Natural killer cell (primary cell): ENCODE measurements at places on chromosomes 2 and 18.

DNA sequence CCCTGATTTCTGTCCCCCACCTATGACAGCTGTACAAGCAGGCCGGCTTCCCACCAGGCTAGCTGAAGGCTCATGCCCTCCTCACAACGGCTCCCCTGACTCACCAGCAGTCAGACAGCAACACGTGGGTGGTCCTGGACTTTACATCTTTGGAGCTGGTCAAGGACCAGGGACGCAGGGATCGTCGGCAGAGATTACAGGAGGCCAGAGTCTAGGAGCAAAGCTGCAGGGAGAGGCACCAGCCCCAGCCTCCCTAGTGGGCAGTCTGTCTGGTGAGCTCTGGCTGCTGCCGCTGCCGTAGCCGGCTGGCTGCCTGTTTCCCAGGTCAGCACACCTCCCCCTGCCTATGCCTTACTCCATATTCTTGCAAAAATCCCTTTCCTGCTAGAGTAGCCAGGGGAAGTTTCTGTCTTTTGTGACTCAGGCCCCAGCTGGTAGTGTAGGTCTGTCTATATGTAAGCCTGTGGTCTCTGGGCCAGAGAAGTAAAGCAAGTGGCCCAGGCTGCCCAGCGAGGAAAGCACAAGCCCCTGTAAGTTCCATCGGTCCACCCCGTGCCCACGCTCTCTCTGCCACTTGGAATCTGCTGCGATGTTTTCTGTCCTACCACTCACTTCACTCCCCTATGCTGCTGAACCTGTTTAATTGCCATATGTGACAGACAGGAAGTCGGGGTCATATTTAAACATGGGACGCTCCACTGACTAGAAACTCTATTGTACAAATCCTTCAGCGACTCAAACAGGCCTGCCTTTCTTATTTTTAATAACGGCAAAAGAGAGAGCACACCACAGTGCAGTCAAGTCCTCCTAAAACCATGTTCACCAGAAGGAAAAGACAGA is 2.4 kb upstream of the ARHGEF4 start:
- no peaks in the 10 kb centered on the region for H3K36me3 ChIP-seq
- peaks cover 6% of the 10 kb centered on the region for H3K27me3 ChIP-seq
- no peak overlapping the region for H3K4me3 ChIP-seq
- peaks cover 6% of the 10 kb centered on the region for H3K4me1 ChIP-seq
- H3K27ac ChIP-seq = no peak overlapping the region

DNA sequence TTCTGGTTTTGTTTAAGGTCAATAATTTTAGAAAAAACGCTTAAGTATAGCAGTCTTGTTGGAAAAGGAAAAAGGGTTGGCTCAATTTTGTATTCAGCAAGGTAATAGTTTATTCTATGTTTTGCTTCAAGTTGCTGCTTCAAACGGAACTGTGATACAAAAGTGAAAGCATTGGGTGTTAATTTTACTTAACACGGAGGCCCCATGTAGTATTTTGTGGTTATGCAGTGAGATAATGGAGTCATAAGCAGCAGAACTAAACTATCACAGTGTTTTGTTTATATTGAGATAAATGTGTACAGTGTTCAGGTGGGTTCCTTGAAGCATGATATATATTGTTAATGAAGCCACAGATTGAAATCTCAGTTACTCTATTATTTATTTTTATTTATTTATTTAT is 67.0 kb upstream of the LYPD6B start:
- DNase-seq = no peak
- H3K27ac ChIP-seq = no peak overlapping the region
- H3K36me3 ChIP-seq = no peaks in the 10 kb centered on the region
- H3K4me3 ChIP-seq = no peak overlapping the region

- no peaks in the 10 kb centered on the region for H3K27me3 ChIP-seq
- H3K36me3 ChIP-seq = no peaks in the 10 kb centered on the region
- peaks cover 4% of the 10 kb centered on the region for H3K4me1 ChIP-seq
- H3K4me3 ChIP-seq = no peak overlapping the region
These were observed 38.0 kb upstream of the EPAS1 start for GRCh38 chr2:46258937-46259776.

DNA sequence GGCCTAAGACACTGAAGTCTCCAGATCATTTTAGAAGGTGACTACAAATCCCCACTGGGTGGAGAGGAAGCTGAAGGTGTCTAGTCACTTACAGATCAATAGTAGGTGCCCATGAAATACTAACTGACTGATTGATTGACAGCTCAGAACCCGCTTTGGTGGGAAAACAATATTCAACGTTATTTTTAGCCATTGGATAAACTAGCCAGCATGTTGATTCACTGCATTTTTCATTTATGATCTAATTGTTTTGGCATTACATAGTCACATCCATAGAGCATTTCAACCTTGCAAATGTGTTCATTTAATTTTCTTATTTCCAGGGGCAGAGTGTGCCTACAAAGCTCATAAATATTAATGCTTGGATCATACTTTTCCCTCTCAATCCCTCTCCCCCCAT is 162.3 kb downstream of the MREG start:
- H3K4me1 ChIP-seq = no peaks in the 10 kb centered on the region
- no peaks in the 10 kb centered on the region for H3K36me3 ChIP-seq
- H3K27me3 ChIP-seq = no peaks in the 10 kb centered on the region
- H3K4me3 ChIP-seq = no peak overlapping the region
- DNase-seq = no peak

GRCh38 chr2:188973641-188974040 is 532 bp upstream of the COL3A1 start:
- no peak for DNase-seq
- no peaks in the 10 kb centered on the region for H3K4me1 ChIP-seq
- no peak overlapping the region for H3K4me3 ChIP-seq
- H3K27me3 ChIP-seq = no peaks in the 10 kb centered on the region
- H3K36me3 ChIP-seq = no peaks in the 10 kb centered on the region
- H3K27ac ChIP-seq = no peak overlapping the region

- H3K4me1 ChIP-seq = no peaks in the 10 kb centered on the region
- H3K27ac ChIP-seq = no peak overlapping the region
- no peak for DNase-seq
- no peak overlapping the region for H3K4me3 ChIP-seq
- H3K36me3 ChIP-seq = no peaks in the 10 kb centered on the region
- no peaks in the 10 kb centered on the region for H3K27me3 ChIP-seq
These were observed 18.1 kb downstream of the REG1A start for GRCh38 chr2:79138385-79138784.

DNA sequence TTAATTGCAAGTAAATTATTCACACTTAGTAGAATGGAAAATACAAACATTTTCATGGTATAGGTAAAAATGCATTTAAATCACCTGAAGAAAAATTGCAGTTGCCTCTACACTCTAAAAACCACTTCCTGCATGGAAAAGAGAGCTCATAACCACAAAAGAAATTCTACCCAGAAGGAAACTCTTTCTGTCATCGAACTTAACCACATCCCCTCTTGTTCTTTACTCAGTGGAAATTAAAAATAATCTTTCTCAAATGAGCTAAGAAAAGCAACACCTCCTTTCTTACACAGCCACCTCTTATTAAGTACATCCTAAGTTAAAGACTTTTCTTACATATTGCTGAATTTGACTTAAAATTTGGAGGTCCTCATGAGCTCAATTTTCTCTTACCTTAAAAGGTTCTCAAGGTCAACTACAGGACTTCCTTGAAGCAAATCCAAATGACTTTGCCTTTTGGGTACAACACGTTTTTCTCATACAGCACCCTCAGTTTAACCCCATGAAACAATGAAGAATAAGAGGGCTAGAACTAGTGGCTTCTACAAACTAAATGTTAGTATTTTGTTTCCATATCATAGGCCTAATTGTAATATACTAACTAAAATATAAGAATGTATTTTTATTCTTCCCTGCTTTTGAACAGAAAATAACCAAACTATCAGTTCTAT is 109.1 kb upstream of the CRIM1 start:
- peak overlapping the region; percentile 28 for H3K27ac ChIP-seq
- peaks cover 35% of the 10 kb centered on the region for H3K4me1 ChIP-seq
- no peaks in the 10 kb centered on the region for H3K36me3 ChIP-seq
- DNase-seq = peak; percentile 70
- H3K27me3 ChIP-seq = no peaks in the 10 kb centered on the region

DNA sequence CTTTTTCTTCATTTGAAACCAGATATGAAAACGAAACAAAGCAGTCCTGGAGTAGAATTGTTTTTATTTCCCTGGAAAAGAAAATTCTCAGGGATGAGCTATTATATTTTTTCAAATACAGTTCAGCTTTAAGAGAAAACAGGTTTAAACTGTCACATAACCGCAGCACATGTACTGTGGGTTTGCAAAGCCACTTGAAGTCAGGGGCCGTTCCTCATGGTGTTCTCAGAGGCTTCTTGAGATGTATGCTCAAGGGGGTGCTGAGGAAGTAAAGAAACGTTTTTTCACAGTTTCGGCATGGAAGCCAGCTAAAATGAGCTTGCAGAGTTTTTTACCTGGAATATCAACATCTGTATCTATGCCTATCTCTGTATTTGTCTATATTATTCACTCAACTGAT is 225.3 kb downstream of the MC4R start:
- no peaks in the 10 kb centered on the region for H3K36me3 ChIP-seq
- H3K27ac ChIP-seq = no peak overlapping the region
- H3K4me1 ChIP-seq = no peaks in the 10 kb centered on the region

DNA sequence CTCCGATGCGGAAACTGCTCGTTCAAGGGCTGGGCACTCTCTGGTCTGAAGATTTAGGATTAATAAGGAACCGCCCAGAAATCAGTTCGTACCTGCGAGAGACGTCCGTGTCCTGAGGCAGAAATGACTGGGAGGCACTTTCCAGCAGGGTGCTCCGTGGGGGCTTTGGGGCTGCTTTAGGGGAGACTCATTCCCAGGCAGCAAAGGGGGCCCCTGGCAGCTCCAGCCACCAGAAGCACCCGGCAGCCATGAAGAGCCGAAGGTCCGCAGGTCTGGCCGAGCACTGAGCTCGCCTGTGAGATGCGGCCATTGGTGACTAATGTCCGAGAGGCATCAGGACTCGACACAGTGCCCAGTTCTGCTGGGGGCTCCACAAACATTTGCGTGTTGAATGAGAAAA is 20.9 kb downstream of the KCNG2 start:
- H3K27ac ChIP-seq = no peak overlapping the region
- H3K4me3 ChIP-seq = no peak overlapping the region
- H3K36me3 ChIP-seq = no peaks in the 10 kb centered on the region
- DNase-seq = no peak

DNA sequence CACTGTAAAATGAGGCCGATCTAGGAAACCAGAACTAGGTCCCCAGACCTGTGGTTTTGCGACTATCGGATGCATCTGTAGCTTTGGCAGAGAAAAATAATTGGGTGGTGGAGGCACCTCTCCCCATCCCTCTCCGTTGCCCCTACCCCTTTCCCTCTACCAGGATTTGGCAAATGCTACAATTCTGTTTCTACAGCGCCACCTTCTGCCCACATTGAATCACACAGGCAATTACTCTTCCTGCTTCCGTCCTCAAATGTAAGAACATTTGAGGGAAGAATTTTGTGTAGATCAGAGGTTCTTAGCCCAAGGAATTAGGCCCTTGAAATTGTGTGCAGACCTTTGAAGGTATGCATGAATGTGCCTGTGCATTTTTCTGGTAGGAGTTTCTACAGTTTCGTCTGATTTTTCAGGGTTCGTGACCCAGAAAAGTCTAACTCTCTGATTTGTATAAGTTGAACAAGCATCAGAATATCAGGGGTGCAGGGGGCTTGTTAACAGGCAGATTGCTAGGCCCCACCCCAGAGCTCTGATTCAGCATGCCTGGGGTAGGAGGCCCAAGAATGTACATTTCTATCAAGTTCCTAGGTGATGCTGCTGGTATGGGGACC is 11.2 kb downstream of the ATP6V1B1 start:
- H3K27me3 ChIP-seq = peaks cover 3% of the 10 kb centered on the region
- DNase-seq = peak; percentile 29
- H3K4me1 ChIP-seq = peaks cover 7% of the 10 kb centered on the region
- no peak overlapping the region for H3K4me3 ChIP-seq
- no peaks in the 10 kb centered on the region for H3K36me3 ChIP-seq

GRCh38 chr2:74391209-74391579 is 11.1 kb upstream of the DCTN1 start:
- H3K4me1 ChIP-seq = peaks cover 11% of the 10 kb centered on the region
- H3K27me3 ChIP-seq = no peaks in the 10 kb centered on the region
- H3K36me3 ChIP-seq = no peaks in the 10 kb centered on the region
- peak overlapping the region; percentile 66 for H3K4me3 ChIP-seq
- DNase-seq = no peak
- peak overlapping the region; percentile 96 for H3K27ac ChIP-seq

DNA sequence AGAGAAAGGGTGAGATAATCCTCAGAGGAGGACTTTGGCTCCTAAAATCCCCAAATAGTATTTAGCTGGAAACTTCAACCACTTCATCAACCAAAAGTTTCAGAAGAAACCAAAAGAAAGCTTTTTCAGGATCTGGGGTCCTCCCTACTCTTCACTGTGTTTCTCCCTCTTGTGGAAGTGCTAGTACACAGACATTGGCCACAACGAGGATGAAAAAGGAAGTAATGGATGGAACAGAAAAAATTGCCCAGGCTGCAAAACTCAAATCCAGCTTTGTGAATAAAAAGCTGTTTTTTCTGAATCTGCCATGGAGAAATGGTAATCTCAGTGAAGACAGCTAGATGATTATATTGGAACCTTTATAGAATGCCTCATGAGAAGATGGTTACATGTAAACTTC is 4.0 kb downstream of the PID1 start:
- DNase-seq = no peak
- H3K27me3 ChIP-seq = no peaks in the 10 kb centered on the region
- H3K27ac ChIP-seq = no peak overlapping the region
- H3K4me1 ChIP-seq = no peaks in the 10 kb centered on the region
- H3K36me3 ChIP-seq = no peaks in the 10 kb centered on the region

- H3K4me3 ChIP-seq = no peak overlapping the region
- DNase-seq = no peak
- H3K27ac ChIP-seq = no peak overlapping the region
- H3K4me1 ChIP-seq = no peaks in the 10 kb centered on the region
These were observed 78.5 kb downstream of the RBM43 start for GRCh38 chr2:151182899-151183809.

DNA sequence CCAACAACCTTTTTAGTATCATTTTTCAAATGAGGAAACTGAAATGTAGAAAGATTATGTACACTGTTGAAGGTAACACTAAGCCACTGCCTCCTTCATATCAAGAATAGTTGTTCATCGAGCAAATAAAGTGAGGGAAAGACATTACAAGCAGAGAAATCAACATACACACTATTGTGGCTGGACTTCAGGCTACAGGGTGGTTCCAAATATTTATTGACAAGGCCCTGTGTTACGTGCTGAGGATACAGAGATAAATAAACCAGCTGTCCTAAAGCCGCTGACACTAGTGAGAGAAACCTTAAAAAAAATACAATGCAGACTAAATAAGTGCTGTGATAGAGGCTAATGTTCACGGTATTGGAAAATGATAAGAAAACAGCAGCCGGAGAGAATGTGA is 1.9 kb upstream of the LNPK start:
- peaks cover 12% of the 10 kb centered on the region for H3K4me1 ChIP-seq
- no peak overlapping the region for H3K4me3 ChIP-seq
- no peak overlapping the region for H3K27ac ChIP-seq
- no peaks in the 10 kb centered on the region for H3K27me3 ChIP-seq

DNA sequence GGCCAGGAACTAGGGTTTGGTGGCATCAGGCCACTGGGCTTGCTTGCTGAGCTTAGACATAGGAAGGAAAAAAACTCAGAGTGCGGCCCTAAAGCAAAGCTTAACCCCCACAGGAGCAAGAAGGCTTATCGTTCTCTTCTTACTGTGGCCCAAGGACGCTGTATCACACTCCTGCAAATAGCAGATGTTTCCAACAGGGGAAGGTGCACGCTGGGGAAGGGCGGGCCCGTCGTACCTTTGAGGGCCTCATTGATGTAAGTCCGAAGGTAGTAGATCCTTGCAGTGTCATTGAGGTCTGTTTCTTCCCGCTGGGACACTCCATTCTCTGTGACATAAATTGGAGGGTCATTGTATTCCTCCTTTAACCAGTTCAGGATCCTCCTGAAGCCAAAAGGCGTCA is 46.6 kb downstream of the LCT start:
- peaks cover 13% of the 10 kb centered on the region for H3K4me1 ChIP-seq
- no peak for DNase-seq
- no peak overlapping the region for H3K27ac ChIP-seq
- H3K4me3 ChIP-seq = no peak overlapping the region
- H3K27me3 ChIP-seq = no peaks in the 10 kb centered on the region
